Activated CD4-positive, alpha-beta T cell treated with anti-CD3 and anti-CD28 coated beads, Interleukin-2, amount 50 U/mL, for 48 hours (primary cell): ENCODE measurements at places on chromosomes 16 and 17.

DNA sequence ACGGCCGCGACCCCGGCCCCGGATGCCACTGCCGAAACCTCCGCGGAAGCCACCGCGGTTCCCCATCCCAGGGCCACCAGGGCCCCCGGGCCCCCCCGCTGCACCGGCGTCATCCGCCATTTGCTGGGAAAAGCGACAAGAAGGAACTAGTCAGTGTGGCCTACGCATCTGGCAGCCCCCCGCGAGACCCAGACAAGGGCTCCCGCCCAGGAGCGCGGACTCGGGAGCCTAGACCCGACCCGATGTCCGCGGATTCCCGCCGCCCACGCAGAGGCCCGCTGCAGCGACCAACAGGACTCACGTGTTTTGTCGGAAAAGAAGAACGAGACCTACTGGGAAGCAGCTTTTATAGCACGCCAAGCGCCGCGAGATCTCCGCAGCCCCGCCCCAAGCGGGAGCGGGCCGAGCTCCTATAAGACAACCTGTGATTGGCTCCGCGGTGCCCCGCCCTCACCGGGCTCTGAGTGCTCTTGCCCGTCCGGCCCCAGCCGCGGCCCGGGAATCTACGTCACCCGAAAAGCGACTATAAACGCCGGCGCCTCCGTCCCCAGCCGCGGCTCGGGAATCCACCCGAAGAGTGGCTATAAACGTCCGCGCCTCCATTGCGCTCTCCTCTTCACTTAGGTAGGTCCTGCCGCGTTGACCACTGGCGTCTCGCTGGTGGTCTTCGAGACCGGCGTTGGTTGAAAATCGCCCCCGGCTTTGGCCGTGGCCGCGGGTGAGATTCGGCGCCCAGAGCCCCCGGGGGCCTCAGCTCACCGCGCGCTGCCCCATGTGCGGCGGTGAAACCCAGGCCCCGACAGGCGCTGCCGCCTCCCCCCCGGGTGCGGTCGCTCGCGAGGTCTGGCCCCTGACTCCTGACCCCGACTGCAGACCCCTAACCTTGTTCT lies at the start of gene RPS2:
Gene RPS2 (minus strand): TSS at position 321 of the 890 bp plus-strand sequence. CDS start 201 bp downstream, at position 120.
- DNase-seq = peak; percentile 99

DNA sequence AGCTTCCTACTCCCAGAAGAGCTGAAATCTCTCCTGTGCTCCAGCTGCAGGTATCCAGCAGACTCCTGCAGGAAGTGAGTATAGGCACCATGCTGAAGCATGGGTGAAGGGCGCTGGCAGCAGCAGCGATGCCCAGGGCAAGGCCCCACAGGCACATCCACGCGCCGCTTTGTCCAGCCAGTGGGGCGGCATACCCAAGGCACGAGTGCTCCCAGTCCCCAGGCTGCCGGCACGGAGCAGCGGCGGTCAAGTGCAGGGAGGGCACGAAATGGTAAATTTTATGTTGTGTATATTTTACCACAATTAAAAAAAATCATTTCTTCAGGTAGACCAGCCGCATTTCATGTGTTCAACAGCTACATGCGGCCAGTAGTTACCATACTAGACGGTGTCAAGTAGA lies 73.1 kb downstream of the HIC1 start:
- no peak for DNase-seq

- no peak for DNase-seq
Observed at GRCh38 chr17:34527136-34527907, 52.1 kb upstream of the TMEM132E start.

DNA sequence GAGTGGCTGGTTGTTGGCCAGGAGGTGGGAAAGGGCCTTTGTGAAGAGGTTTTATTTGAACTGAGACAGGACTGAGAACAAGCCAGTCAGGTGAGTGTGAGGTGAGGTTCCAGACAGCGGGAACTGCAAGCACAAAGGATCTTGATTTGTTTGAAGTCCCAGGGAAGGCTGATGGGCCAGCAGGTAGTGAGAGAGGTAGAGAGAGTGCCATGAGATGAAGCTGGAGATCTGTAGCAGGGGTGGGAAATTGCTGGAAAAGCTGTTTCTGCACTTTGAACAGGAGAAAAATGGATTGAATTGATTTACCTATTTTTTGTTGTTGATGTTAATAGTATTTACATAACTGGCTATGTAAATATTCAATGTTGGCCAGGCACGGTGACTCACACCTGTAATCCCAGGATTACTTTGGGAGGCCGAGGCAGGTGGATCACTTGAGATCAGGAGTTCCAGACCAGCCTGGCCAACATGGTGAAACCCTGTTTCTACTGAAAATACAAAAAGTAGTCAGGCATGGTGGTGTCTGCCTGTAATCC lies 7.7 kb upstream of the DCTPP1 start:
- DNase-seq = no peak

GRCh38 chr16:64654178-64654577 lies 467.7 kb downstream of the CDH11 start:
- DNase-seq = no peak

DNA sequence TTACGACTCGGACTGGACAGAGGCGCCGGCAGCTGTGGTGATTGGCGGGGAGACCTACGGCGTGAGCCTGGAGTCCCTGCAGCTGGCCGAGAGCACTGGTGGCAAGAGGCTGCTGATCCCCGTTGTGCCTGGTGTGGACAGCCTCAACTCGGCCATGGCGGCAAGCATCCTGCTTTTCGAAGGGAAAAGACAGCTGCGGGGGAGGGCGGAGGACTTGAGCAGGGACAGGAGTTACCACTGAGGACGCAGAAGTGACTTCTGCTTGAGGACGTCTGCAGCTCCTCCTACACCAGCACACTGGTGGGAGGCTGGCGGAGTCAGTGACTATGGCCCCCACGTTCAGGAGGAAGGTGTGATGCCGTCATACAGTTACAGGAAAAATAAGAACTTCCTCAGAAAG lies 9.7 kb downstream of the MRM3 start:
- no peak for DNase-seq

- peak; percentile 17 for DNase-seq
Observed at GRCh38 chr17:42937712-42938596, 26.3 kb downstream of the AARSD1 start.

GRCh38 chr16:65373097-65373496 lies 251.2 kb upstream of the CDH11 start:
- DNase-seq = no peak

GRCh38 chr16:65281586-65281985 lies 159.7 kb upstream of the CDH11 start:
- no peak for DNase-seq

- DNase-seq = no peak
Observed at GRCh38 chr16:19883966-19884485, 622 bp downstream of the GPRC5B start.

GRCh38 chr17:47801176-47801765 lies 20.3 kb downstream of the OSBPL7 start:
- DNase-seq = no peak

- no peak for DNase-seq
Observed at GRCh38 chr17:41561554-41561953, 10.3 kb downstream of the KRT9 start.

DNA sequence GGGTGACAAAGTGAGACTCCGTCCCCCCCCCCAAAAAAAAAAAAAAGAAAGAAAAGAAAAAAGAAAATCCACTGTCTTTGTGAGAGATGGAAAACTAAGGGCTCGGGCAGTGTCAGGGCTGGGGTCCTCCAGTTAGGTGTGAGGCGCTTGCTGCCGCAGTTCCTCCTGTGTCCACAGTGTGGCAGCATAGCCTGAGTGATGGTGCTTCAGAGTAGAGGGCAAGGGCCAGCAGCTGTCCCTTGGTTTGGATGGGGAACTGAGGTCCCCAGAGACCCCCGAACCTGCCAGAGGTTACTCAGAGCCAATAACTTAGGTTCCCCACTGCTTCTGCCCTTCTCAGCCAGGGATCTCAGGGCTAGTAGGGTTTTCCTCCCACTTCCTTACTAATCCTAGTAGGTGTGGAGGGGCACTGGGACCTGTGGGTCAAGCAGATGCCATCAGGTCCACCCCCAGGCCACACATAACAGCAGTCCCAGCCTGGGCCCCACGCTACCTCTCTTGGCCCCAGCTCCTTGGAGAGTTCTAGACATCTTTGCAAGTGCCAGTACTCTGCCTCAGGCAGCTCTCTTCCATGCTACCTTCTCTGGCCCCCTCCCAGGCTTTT lies 7.9 kb upstream of the LLGL1 start:
- peak; percentile 86 for DNase-seq

DNA sequence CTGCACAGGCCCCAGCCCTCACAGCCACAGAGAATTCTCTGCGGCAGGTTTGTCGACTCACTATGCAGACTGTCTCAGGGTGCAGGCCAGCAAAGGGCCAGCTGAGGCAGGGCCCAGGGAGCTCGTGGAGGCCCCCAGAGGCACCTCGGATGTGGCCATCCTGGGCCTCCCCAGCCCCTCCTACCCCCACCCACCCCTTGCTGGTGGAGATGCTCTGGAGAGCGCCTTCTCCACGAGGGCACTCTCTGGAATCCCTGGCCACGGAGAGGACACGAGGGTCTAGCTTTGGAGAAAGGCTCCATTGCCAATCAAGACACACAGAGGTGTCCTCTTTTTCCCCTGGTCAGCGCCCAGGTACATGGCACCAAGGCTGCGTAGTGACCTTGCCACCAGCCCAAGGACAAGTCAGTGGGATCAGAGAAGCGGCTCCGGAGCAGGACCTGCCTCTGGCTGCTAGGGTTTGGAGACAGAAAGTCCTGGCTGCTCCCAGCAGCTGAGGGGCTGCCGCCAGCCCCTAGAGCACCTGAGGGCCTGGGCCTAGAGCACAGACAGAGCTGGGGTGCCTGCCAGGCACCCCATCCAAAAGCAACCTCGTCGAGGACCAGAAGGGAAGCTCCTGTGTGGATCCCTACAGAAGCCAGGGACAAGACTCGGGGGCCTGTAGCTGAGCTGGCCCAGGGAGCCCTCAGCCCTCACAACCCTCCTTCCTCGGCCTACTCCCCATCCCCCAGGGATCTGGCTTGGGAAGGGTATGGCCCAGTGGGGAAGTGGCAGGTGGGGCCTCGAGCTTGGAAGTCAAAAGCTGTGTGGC lies 18.7 kb downstream of the ARL2BP start:
- DNase-seq = no peak

DNA sequence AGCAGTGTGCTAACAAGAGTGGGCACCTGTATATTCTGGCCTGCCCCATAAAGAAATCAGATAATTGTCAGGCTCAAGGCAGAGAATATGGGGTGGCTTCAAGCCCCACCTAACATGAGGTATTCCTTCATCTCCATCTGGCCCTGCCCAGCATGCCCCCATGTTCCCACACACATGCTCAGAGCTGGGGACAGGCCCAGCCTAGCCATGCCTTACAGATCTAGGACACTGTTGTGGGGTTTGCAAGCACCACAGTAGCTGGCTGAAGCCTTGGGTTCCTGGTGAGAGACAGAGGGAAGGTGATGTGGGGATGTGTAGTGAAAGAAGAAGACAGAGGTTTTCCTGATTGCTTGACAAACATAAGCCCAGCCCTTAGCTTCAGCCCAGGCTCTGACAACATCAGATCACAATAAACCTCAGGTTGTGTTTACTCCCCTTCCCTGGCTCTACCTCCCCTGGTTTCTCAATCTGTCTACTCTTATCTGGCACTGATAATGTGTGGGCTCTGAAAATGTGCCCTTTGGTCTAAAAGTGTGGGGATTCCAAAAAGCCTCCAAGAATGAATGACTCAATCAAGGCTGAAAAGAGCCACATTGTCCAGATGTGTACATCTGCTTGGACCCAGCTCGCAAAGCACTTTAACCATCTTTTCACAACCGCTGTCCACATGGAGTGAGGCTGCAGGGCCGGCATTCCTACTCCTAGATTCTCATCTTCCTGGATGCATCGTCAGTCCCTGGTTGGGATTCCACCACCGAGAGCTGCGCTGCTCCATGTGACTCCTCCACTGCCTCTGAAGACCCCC lies 34.4 kb downstream of the CDRT4 start:
- DNase-seq = no peak

- no peak for DNase-seq
Observed at GRCh38 chr17:60327134-60327900, 64.6 kb downstream of the USP32 start.

- DNase-seq = no peak
Observed at GRCh38 chr17:76369804-76370203, 14.6 kb upstream of the SPHK1 start.

DNA sequence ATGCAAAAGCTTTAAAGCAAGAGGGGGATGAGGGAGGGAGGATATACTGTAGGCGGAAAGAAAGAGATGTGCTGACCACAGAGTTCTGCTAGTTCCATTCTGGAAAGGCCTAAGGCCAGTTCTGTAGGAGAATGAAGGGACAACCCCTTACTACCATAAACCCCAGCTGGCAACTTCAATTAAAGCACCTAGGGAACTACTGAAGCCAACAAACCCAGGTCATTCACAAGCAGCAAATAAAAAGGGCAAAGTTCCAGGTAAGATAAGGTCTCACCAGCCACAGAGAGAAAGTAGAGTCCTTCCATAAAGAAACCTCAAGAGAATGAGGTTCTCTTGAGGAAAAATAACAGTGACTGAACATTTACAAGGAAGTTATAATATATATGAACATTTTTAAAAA lies 12.8 kb downstream of the TERF2 start:
- DNase-seq = no peak

DNA sequence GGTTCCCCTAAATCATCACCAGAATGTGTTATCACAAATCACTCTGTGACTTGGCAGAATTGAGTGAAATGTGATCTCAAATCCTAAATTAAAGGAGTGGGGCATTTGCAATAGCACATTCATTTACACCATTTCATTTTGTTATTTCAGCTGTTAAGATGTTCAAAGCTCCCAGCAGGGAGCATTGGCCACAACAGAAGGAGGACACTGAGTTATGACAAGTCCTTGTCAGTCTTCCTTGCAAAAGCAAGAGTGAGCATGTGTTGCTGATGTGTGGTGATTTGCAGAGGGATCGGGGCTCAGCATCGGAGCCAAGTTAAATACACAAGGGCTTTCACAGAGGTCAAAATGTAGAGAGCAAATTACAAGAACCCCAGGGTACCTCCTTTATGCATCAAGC lies 372.2 kb upstream of the CDH5 start:
- no peak for DNase-seq

DNA sequence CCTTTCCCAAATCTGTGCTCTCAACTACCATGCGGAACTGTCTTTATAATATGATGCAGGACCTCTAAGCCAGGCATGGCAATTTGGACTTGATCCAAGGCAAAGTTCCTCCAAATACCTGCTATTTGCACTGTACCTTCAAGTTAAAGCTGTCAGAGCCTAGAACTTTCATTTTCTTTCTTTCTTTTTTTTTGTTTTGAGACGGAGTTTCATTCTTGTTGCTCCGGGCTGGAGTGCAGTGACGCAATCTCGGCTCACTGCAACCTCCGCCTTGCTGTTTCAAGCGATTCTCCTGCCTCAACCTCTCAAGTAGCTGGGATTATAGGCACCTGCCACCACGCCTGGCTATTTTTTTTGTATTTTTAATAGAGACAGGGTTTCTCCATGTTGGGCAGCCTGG lies 51.7 kb downstream of the ARHGAP27 start:
- no peak for DNase-seq

DNA sequence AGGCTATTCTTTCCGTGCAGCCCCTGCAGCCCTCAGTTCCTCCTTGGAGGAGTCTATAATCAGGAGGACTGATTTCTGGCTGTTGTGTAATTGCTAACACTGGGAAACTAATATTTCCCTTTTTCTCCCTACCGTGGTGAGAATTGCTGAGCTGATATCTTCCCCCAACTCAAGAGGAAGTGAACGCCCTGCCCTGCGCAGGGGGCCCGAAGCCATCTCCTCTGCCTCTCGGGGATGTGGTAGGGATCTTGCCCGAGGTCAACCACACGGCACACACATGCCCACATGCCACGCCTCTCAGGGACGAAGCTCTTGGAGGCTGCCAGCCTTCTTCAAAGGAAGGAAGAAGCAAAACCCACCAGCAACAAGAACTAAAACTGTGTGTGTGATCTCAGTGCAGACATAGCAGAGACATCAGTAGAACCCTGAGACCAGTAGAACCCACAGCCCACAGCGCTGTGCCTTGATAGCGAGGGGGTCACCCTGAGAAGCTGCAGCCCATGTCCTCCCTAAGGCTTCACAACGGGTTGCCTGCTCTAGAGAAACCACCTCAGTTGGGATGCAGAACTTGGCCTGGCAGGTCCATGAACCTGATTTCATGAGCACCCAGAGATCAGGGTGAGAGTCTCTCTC lies 8.9 kb upstream of the ULK2 start:
- DNase-seq = peak; percentile 43
